ENCODE measurements at places on chromosomes 16 and 17.

GRCh38 chr16:73864868-73865267 lies 431.7 kb upstream of the PSMD7 start:
- no peak for DNase-seq

GRCh38 chr17:73266796-73267195 lies 5.1 kb upstream of the CPSF4L start:
- no peak for DNase-seq

DNA sequence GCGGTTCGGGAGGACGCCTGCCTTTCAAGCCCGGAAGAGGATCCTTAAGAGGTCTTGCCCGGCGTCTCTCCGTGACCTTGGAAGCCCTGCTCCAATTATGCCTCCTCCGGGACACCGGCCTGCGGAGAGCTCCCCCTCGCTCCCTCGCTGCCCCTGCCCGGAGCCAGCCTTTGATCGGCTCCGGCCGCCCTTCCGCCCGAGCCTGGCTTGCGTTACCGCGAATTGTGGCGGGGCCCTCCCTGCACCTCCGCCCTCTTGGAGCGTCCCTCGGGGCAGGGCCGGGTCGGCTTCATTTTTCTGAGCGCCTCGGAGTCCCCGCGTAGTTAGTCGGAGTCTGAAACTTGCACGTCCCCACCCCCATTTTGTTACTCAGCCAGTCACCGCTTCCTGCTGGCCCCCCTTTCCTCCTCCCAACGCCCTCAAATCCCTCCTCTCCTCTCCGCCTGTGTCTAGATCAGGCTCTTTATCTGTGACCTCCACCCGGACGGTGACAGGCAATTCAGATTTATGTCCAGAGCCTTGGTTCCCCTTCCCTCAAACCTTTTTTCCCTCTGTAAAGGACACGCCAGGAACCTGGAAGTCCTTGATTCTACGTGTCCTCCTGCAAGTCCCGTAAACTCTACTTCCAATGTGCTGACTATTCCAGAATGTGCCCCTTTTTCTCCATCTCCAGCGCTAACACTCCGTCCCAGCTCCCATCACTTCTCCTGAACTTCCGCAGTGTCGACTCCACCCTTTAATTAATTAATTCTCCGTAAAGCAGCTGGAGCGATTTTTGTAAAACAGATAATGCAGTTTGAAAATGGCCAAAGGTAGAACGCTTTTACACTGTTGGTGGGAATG lies 569 bp upstream of the RABEP2 start:
- DNase-seq = peak; percentile 83

GRCh38 chr17:2855063-2855600 lies 58.9 kb downstream of the RAP1GAP2 start:
- DNase-seq = no peak

- DNase-seq = no peak
Measured at GRCh38 chr16:75578212-75578611, 12.0 kb downstream of the GABARAPL2 start.

DNA sequence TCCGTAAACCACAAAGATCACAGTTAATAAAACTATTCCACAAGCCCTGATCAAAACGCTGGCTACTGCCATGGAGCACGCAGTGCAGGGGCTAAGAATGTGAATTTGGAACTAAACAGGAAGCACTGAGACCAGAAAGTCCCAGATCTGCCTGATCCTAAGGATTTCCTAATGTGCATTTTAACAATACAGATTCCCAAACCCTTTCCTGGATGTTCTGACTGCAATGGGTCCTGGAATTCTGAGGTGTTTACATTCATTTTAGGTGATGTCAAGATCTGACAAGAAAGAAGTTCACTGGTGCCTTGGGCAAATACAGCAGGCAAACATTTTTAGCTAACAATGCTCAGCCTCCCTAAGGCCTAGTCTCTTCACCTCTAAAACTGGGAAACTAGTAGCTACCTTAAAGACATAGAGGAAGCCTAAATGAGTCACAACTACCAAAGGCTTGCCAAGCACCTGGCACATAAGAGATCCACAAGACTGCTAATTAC lies 10.3 kb downstream of the NSMCE1 start:
- no peak for DNase-seq

GRCh38 chr17:64281962-64282752 lies 19.1 kb upstream of the TEX2 start:
- peak; percentile 66 for DNase-seq

DNA sequence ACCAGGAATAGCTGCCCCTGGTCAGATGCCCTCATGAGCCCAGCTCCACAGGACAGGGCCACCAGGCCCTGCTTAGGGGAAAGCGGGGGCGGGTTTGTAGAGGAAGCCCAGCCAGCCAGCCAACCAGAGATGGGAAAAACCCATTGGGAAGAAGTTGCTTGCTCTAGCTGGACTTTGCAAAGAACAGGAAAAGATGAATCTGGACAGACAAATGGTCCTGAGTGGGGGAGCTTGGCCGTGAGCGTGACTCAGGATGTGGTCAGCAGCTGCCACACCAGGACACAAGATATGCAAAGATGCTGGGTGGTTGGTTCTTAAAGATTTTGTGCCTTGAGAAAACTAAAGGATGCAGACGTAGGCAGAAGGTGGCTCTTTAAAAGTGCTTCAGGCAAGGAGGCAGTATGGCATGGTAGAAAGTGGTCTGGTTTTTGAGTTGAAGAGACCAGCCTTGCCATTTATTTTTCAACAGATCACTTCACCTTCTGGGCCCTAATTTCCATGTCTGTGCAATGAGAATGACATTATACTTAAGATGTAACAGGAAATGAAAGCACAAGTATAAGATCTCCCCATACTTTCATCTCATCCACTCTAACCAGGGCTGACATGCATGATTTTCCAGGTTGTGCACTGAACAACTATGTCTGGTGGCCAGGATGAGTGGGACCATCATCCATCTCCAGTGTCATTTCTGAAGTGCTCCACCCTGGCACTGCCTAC lies 27.8 kb upstream of the HEATR6 start:
- no peak for DNase-seq

GRCh38 chr17:9239793-9240658 lies 218.7 kb downstream of the NTN1 start:
- peak; percentile 80 for DNase-seq

DNA sequence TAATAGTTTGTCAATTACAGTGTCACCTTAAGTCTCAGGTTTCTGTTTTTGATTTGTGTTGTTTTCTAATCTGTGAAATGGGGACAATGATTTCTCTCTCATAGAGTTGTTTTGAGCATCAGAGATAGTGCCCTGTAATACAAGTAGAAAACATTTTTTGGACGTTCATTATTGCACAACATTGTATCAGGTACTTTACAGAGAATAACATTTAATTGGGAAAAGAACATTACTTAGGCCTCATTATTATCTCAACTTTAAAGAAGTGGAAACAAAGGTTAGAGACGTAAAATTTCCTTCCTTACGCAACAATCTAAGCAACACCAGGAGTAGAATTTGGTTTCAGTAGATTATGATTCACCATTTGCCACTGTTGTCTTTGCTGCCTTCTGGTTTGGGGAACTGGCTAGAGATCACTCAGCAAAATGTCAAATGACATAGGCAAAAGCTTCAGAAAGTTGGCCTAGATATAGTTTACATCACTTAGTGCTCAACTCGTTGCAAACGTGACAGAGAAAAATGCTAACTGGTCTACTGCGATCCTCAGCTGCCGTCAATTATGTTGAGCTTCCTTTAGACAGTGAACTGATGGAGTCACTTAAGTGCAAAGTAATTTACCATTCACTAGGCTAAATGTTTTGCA lies 1026.8 kb downstream of the CDH11 start:
- no peak for DNase-seq

DNA sequence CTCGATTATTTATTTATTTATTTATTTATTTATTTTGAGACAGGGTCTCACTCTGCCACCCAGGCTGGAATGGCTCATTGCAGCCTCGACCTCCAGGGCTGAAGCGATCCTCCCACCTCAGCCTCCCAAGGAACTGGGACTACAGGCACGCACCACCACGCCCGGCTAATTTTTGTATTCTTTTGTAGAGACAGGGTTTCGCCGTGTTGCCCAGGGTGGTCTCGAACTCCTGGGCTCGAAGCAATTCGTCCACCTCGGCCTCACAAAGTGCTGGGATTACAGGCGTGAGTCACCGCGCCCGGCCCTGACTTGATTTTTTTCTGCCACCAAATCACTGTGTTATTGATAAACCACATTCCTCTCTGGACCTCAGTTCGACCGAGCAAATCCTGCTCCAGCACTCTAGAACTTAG lies 758 bp upstream of the RPL23A start:
- no peak for DNase-seq

GRCh38 chr16:85846461-85846860 lies 47.0 kb downstream of the COX4I1 start:
- DNase-seq = no peak
